ENCODE measurements at places on chromosomes 13 and 19.

- DNase-seq = no peak
Observed at GRCh38 chr13:28586439-28587173, 72.3 kb upstream of the POMP start.

GRCh38 chr19:17497149-17497798, 14.2 kb upstream of the PGLS start:
- no peak for DNase-seq

- no peak for DNase-seq
Observed at GRCh38 chr19:20182222-20182785, 15.3 kb downstream of the ZNF486 start.

DNA sequence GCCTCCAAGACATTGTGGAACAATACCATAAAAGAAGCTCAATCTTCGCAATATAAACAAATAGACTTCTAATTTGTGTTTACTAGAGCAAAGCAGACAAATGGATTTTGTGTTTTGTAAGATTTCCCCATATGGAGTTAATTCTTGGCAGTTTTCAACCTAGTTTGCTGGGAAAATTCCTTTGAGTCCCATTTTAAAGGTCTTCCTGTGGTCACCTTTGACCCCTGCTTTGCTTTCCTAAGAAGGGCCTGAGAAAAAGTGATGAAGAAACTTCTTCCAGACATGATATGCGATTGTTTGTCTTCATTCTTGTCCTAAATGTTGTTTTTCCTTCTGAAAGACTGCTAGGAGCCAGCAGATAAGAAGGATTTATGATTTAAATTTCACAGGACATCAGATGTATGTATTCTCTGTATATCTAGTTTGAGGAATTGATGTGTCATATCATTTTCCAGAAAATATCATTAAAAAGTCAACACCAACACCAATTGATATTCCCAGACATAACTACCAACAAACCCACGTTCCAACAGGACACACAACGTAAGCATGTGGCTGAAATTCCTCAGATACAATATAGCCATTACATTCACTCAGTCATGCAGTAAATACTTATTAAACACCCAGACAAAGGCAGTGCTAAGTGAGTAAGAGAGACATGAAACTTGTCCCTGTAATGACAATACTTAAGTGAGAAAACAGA, 276.4 kb downstream of the LHFPL6 start:
- no peak for DNase-seq

DNA sequence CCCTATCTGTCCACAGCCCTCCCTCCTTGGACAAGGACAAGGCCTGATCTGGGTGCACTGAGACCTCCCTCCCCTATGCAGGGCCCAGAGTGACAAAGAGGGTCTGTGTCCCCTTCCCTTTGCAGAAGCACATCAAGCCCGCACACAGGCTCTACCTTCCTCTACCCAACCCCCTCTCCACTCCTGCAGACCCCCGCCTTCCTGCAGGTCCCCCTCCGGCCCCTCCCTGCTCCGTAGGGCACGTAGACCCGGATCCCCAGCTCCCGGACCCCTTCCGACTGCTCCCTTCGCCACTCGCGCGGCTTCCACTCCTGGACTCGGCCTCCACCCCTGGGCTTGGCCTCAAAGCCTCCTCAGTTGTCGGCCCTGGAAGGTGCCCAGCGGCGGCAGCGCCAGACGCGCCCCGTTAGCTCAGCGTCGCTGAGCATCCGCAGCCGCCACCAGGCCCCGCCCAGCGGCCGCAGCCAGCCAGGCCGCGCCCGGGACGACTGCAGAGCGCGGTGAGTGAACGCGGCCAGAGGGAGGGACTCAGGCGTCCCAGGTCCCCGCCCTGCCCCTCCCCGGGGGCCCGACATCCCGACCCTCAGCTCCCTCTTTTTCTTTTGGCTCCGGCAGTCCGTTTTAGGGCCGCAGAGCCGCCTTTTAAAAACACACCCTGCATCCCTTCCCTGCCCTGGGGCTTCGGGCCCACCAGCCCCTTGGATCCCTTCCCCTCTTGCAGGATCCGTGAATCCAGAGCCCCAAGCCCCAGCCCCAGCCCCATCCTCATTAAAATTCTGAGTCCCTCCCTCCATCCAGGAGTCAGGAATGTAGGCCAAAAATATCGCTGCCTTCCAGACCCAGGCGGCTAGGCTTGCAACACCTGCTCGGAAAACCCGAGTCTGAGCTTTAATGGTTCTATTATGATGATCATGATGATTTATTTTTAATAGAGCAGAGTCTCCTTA, 1.5 kb upstream of the MYADM start:
- peak; percentile 84 for DNase-seq

DNA sequence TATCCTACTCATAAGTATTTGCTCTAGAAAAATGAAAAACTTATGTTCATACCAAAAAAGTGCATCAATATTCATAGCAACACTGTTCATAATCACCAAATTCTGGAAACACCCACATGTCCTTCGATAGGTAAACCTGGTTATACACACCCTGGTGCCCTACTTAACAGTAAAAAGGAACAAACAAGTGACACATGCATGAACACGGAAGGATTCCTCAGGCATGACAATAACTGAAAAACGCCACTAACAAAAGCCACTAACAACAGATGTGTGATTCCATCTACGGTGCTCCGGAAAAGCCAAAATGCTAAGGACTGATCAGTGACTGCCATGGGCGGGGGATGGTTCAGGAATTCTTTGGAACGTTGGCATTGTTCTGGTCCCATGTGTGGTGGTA, 65.5 kb downstream of the STK24 start:
- DNase-seq = no peak
